ENCODE measurements at places on chromosomes 5 and 9.

DNA sequence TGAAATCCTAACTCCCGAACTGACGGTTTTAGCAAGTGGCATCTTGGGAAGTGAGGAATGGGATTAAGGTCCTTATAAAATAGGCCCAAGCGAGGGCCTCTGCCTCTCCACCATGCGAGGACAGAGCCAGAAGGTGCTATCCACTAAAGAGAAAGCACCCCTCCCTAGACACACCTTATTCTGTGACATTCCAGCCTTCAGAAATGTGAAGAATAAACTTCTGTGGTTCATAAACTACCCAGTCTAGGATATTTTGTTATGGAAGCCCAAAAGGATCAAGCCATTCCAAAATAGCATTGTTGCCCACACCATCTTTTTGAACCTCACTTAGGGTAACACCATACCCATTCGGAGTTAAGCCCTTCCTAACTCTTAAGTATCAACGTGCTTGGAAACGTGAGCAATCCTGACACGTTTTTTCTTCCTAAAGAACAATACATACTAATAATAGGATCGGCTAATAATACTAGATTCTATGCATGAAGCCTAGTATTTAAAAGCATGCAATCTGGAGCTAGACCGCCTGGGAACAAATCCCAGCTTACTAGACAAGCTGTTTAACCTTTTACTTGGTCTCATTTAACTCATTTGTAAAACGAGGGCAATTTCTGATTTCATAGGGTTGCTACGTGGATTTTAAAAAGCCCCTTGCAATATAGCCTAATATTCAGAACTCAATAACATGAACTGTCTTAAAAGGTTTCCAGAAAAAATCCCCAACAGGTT lies 1.1 kb upstream of the SMC2 start:
- no peak for DNase-seq

GRCh38 chr9:132069046-132069898 lies 10.4 kb downstream of the MED27 start:
- no peak for DNase-seq

- DNase-seq = no peak
Observed at GRCh38 chr9:76213751-76214150, 180.5 kb downstream of the RFK start.

DNA sequence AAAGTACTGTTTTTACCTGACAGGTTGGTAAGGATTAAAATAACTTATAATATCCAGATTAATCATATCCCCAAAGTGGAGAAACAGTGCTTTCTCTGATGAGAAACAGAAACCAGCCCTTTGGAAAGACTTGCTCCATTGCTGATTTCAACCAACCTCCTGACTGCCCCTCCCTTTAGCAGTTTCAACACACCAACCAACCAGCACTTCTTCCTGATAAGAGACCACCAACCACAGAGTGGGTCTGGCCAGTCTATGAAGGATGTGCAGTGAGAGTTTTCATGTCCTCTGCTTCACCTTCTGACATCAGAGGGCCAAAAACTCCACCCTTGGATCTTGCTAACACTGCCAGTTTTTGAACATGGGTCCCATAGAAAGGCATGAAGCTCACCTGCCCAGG lies 28.1 kb downstream of the RIGI start:
- no peak for DNase-seq

- DNase-seq = no peak
Observed at GRCh38 chr9:108677776-108678175, 178.0 kb downstream of the ACTL7B start.

DNA sequence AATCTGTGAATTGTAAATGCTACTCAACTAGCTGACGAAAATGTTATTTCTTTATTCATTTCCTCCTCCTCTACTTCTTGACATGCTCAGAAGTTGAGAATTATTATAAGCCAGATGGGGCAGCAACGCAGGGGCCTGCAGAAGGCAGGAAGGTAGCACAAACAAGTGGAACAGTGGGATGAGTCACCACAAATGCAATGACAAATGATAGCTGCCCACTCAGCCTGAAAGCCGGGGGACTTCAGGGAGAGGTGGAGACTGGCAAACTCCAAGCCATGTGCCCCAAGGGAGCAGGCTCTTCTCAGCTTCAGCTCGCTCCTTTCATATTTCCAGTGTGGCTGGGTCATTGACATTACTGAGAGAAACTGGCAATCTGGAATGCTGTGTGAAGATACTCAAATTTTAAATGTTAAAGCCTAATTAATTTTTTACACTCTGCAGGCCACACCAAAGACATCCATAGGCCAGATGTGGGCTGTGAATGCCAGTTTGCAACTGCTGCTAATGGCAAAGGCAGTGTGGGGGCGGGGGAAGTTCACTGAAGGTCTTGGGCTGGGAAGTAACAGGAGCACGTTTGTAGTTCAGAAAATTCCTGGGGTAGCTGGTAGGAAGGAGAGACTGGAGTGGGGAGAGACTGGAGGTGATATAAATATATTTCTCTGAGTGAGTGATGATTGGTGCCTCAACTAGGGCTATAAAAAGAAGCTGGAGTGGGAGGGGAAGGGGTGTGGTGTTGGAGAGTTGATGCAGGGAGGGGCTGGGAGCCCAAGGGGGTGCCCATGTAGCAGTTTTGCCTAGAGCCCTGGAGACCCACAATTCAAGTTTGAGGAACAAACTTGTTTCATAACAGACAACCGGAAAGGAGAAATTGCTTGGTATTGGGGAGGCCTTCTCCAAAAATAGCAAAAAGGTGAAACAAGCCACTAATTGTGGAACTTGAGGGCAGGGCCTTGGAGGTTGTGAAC lies 20.8 kb upstream of the ADRB2 start:
- DNase-seq = no peak

- no peak for DNase-seq
Observed at GRCh38 chr9:72294936-72295335, 70.1 kb downstream of the ZFAND5 start.

- no peak for DNase-seq
Observed at GRCh38 chr5:144378681-144379080, 208.0 kb downstream of the KCTD16 start.

DNA sequence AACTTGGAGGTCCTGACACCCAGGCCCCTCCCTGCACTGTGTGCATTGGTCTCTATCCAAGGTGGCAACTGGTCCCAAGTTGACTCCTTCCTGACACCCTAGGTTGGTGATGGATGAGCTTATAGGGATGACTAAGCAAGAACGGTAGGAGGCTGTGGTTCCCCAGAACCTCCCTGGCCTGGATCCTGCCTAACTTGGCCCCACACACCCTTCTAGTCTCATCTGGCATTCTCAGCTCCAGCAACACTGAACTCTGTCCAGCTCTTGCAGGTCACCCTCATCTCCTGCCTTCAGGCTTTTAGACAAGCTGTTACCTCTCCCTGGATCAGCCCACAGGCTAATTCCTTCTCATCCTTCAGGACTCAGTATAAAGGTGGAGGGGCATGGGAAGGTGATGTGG lies 16.5 kb downstream of the AQP3 start:
- DNase-seq = no peak

- no peak for DNase-seq
Observed at GRCh38 chr5:178385496-178385890, 152.9 kb upstream of the PHYKPL start.

DNA sequence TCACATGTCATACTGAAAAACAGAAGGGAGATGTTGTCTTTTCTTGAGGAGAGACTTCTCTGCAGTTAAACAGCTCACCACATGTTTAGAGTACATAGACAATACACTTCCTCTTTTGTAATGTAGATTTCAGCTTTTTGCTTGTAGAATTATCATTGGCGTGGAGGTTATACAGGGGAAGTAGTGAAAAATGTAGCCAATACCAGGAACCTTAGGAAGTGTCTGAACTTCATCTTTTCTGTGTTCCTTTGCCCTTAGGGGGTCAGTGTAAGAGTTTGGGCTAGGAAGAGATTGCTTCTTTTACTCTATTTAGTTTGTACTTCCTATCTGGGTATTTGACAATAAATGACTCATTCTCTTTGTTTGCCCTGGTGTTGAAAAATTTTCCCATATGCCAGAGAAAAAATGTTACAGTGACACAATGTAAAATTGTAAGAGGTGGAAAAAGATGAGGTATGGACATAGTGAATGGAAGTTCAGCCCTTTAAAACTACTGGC lies 21.0 kb upstream of the CDKN2B start:
- DNase-seq = no peak

GRCh38 chr5:103793595-103794182 lies 231.1 kb upstream of the NUDT12 start:
- no peak for DNase-seq

DNA sequence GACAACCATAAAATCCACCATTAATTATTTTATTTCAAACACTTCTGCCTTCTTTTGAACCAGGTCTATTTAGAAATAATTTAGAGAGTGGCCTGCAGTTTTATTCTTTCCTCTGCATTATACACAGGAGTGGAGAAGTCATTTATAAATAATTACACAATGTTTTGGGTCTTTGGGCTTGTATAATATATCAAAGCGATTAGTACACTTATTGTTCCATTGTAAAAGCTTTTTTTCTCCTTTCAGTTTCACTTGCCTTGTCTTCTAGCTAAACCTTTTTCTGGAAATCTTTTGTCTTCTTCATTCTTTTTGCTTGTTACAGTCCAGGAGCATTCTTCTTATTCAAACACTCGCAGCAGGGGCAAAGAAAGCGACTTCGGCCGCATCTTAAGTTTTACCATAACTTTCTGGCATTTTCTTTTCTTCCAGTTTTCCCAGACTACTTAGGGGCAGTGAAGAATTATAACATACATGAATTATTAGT lies 7.3 kb upstream of the NEUROG1 start:
- DNase-seq = no peak

GRCh38 chr5:40202814-40203440 lies 476.8 kb upstream of the PTGER4 start:
- DNase-seq = no peak

GRCh38 chr9:128246471-128246870 lies 29.3 kb downstream of the GOLGA2 start:
- no peak for DNase-seq

GRCh38 chr5:66558560-66558959 lies 37.6 kb upstream of the MAST4 start:
- DNase-seq = no peak

- no peak for DNase-seq
Observed at GRCh38 chr5:1412163-1412562, 33.1 kb downstream of the SLC6A3 start.

GRCh38 chr5:150500905-150501304 lies 7.0 kb upstream of the NDST1 start:
- DNase-seq = no peak

DNA sequence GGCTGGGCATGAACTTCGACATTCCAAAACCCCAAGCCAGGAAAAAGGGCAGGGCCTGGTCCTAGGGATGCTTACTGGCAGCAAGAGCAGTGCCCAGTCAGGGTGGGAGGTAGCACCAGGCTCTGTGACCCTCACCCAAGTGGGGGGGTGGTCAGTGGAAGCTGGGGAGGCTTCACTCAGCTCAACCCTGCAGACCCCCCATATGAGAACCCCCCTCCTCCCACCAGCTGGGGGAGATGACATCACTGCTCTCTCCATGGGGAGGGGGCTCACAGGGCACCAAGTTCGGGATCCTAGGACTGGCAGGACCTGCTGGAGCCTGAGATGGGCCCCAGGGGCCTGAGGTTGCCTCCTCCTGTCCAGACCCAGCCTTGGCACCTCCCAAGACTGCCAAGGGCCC lies 4.7 kb downstream of the DNLZ start:
- DNase-seq = no peak

DNA sequence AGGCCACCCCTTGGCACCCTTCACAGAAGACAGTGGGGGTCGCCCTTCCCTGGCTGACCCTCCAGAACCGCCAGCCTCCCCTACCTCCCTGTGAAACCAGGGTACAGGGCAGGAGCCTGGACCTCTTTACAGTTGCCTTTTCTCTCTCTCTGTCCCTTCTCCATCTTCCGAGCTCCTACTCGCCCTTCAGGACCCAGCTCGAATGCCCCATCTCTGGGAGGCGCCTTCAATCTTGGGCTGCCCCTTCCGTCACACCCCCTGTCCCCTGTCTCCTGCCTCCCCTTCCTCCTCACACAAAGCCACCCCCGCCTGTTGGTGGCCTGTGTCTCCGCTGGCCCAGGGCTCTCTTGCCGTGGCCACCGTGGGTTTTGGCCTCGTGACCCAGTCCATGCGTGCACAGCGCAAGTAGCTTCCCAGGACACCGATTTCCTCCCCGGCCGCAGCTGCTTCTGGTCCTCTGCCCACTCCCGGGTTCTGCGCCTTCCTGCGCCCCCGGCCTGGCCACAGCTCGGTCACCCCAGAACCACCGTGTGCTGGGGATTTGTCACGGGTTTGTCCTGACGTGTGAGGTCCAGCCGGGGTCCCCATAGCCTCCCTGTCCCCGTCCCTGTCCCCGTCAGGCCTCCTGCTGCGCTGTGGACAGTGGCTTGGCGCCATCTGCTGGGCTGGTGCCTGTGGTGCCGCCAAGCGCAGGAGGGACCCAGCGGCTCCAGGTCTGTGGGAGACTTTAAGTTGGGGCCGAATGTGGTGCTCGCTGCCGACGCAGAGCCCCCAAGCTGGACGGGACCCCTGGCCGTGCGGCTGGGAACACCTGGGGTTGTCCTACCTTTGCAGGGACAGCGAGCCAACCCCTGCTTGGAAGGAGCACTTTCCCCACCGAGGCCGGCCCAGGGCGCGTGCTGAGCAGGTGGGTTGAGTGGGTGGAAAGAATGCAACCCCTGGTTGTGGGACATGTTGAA lies 4.0 kb upstream of the TMEM250 start:
- peak; percentile 76 for DNase-seq

DNA sequence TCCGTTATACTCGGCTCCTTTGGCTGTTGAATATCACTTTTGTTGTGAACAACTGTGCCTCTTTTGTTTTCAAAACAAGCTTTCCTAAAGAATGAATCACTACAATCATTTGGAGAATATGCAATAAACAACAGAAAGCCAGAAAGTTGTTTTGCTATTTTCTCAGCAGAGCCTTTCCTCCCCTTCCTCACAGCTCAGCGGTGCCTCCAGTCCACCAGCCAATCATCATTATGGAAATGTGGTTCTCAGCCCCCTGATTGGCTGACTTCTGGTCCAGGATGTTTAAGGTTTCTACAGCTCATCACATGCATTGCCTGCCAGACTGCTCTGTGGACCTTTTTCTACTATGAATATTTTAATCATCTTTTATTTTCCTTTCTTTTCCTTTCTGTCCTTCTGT lies 9.1 kb upstream of the ZNF608 start:
- DNase-seq = no peak

DNA sequence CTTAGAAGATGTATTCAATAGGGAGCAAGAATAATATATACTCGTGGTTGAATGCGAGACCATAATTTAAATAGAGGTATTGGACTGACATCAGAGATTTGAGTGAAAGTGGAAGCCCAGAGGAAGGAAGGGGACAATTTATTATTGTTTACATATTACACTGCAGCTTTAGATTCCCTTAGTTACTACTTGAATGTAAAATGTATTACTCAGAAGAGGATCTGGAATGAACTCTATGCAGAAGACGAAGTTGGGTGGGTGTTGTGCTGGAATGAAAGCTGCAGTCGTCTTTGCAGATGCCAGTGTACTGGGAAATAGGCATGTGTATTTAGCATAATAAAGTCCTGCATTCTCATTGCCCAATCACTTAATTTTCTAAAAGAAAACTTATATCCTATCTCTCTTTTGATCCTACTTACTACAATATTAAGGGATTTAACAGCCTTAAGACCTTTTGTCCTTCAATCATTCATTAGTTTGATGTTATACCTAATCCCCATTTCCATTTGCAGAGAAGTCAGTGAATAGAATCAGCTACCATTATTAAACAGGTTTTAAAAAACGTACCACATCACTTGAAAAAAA lies 570.7 kb upstream of the WWC1 start:
- no peak for DNase-seq

GRCh38 chr5:142432961-142433360 lies 108.1 kb upstream of the SPRY4 start:
- peak; percentile 48 for DNase-seq

GRCh38 chr5:142864290-142865260 lies 94.4 kb downstream of the ARHGAP26 start:
- no peak for DNase-seq
